ENCODE measurements at places on chromosomes 5 and 9. TPM values are rescaled to one million over a fixed set of nuclear protein-coding genes. Genes with fewer than 3 reads are reported as not detected.

- no peak for DNase-seq
Observed at GRCh38 chr5:168140241-168140640, 151.2 kb upstream of the WWC1 start.

- DNase-seq, result no peak
Observed at GRCh38 chr5:142327111-142327842, 2.5 kb upstream of the SPRY4 start.

Gene SPATA31C2
- total RNA-seq, result not detected

DNA sequence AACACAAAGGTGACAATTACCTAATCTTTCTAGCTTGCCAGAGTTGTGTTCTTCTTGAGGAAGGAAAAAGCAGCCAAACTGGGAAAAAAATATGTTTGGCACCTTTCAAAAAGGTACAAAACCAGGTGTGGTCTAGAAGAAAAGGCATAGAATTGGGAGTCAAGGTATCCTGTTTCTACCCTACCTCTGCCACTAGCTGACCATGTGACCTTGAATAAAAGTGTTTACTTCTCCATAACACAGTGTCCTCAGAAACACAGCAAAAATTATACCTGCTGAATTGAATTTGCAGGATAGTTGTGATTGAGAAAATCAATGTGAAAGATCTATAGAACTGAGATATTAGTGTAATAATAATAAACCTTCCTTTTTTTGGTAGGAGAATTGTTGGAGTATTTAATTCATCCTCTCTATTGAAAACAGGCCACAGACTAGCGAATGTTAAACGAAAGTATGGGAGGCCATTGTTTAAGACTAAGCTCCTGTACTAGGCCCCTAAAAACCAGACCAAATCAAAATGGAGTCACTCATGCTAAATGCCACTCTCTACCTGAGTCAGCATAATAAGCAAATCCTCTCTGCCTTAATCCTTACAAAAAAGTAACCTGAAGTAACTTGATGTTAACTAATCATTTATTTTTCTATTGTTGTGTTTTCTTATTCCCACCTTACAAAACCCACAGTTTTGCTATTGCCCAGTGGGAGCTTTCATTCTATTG lies 12.6 kb downstream of the CYFIP2 start:
- no peak for DNase-seq

- peak; percentile 82 for DNase-seq
Observed at GRCh38 chr9:112065806-112066606, 109.1 kb downstream of the SUSD1 start.

GRCh38 chr5:73921741-73922140 lies 295.7 kb downstream of the ARHGEF28 start:
- DNase-seq, result no peak

DNA sequence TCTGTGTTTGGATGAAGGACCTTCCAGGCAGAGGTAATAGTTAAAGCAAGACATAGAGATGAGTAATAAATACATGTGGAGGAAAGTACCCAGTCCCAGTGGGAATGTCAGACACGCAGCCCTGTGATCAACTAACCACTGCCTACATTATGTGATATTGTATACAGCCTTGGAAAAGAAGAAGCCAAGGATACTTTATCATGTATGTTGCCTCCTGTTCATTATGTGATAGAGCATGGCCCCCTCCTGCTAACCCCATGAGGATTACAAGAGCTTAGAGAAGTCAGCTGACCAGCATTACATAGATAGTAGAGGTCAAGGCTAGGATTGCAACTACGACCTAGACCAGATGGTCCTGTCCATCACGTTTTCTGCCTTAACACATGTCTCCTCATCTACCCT lies 497.0 kb upstream of the TNC start:
- no peak for DNase-seq

Gene PALM2AKAP2
- 0.54 TPM for total RNA-seq

DNA sequence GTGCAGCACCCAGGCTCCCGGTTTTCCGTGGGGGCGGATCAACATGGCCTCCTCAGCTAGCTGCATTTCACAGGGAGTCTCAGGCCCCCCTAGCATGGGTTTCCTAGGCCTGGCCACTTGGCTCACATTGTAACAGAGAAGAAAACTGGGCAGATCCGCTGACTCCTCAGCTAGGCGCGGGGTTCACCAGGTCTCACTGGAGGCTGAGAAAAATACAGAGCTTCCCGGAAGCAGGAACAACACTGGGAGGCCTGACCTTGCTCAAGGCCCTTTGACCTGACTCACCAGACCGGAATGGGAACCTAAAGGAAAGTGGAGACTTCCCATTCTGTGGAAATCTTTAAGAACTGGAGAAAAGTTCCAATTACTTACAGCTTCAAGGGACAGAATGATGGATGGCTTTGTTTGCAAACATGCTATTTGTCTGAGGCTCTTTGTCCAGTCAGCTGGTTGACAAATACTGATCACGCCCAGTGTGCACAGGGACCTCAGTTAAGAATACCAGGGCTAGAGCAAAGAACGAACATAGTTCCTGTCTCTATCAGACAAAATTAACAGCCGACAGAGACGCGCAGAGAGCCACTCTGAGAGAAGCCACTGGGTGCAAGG lies 88.7 kb upstream of the LRRTM2 start:
- DNase-seq, result peak; percentile 21

Gene NME5
- not detected for total RNA-seq

Gene CFAP157
- not detected for total RNA-seq

Gene LCNL1
- total RNA-seq, result not detected

GRCh38 chr9:91751922-91752321 lies 198.1 kb downstream of the ROR2 start:
- no peak for DNase-seq

DNA sequence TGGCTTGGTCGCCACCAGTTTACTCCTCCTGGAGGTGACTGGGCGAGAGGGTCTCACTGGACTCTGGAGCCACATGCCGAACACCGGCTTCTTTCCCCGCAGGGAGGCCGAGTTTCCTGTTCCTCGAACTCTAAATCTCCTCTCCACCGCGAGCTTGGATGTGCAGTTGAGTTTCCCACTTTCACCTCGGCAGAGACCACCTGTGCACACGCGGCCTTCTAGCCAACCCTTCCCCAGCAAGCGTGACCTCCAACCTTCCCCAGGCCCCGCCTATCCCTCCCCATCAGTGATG lies 380.1 kb downstream of the IRX2 start:
- no peak for DNase-seq

- no peak for DNase-seq
Observed at GRCh38 chr5:2068531-2068930, 185.8 kb upstream of the IRX4 start.

DNA sequence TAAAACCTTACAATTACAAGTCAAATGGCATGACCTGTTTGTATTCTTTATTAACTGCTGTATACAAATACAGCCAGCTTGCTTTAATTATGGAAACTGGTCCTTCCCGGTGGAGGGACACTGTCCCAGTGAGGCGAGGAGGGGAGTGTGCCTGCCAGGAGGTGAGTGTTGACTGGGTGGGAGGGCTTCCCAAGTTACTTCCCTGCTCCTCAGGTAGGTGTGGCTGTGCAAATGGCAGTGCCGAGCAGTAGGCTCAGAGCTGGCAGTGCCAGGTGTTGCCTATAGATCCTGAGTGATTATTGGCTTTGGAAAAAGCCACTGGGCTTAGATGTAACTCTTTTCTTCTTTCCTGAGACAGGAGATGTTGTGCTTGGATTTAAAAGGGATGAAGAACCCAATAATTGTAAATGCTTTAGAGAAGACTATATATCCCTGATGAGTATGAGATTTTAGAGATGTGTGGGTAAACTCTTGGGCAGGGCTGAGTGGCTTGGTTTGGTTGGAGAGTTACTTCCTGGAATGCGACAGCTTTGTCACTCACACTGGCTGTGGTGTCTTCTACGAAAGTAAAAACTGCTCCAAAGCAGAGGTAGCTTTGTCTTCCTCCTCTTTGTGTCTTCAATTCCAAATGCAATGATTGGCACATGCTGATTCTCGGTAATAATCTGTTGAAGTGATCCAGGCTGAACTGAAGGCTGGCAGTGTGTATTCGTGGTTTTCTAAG lies 43.7 kb downstream of the GLRX start:
- no peak for DNase-seq

GRCh38 chr5:9338796-9339195 lies 207.1 kb downstream of the SEMA5A start:
- no peak for DNase-seq

Gene FCHO2
- 20.6 TPM for total RNA-seq

- DNase-seq, result no peak
Observed at GRCh38 chr5:168171901-168172759, 119.3 kb upstream of the WWC1 start.

GRCh38 chr5:142122121-142122520 lies 13.5 kb downstream of the NDFIP1 start:
- no peak for DNase-seq

DNA sequence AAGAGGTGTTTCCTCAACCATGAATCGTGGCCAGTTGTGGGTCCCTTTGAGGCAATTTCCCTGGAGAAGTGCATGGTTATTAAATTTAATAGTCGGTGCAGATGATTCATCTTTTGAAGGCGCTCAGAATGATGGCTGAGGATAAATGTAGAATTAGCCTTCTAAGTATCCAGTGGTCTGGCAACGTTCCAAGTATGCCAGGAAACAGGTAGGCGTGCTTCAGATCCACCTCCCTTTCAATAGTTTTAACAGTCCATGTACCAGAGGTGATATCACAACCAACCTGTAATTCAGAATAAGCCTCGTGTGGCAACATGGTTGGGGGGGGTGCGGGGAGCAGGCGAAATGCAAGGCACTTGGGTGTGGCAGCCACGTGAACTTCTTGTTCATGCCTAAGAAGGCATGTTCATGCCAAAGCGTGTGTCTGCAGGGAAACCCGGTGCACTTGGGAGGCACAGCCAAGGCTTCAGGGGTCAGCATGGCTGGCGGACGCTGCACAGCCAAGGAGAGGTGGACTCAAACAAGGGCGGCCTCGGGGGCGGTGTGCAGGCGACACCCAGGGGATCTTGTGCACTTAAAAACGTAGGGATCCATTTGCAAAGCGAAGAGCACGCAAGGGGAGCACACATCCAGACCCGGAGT lies 5.2 kb upstream of the NKD2 start:
- DNase-seq, result no peak

DNA sequence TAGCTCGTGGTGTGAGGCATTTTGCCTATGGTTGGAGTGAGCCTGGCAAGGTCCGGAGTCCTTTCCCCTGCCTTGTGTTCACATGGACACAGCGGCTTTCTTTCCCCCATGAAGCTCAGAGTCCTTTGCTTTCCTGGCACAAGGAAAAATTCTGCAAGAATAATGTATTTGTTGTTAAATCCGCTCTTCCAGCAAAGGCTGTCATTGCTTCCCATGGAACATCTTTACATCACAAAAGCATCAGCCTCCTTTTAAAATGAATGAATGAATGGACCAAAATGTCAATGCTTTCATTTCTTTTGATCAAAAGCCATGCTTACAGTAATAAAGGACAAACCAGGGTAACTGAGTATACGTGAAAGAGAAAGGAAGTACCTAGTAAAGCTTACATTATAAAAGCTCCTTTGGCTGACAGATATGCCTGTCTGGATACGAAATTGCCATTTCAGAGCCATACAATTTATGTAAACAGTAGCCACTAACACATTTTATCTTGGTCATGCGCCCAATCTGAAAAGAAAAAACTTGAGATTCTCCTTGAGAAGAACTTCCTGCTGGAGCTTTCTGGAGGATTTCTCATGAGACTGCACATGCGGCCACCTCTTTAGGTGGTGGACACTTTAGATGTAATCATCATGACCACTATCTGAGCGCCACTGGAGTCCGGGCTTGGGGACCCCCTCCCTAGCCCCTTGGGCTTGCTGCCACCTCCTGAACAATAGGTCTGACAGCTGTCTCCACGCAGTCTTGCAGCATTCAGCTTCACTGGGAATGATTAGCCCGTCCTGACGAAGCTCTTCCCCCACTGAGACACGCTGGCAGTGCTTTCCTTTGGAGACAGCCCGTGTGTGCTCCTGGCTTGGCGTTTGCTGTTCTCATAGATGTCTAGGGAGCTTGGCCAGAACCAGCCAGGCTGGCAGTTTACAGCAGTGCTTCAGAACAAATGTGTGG lies 355.9 kb downstream of the ADAMTS6 start:
- no peak for DNase-seq

GRCh38 chr5:6770826-6771607 lies 57.8 kb downstream of the TENT4A start:
- no peak for DNase-seq

Gene PCDHA10
- total RNA-seq, result 0.02 TPM

Gene MRPL50
- total RNA-seq, result 17.5 TPM

Gene N4BP3
- total RNA-seq, result 2.9 TPM

- DNase-seq, result no peak
Observed at GRCh38 chr5:43168175-43168574, 23.9 kb upstream of the NIM1K start.

Measured in Caco-2 (cell line).